ENCODE measurements at places on chromosomes 7 and 10. TPM values are rescaled to one million over a fixed set of nuclear protein-coding genes. Genes with fewer than 3 reads are reported as not detected.
A peak's percentile ranks its signal among the peaks of the same experiment; 100 is the strongest.

SPOCK2 gene
- 2.0 TPM for total RNA-seq

VIPR2 gene
- 10.9 TPM for total RNA-seq

MMD2 gene
- total RNA-seq: not detected

A1CF gene
- total RNA-seq: 18.5 TPM

DNA sequence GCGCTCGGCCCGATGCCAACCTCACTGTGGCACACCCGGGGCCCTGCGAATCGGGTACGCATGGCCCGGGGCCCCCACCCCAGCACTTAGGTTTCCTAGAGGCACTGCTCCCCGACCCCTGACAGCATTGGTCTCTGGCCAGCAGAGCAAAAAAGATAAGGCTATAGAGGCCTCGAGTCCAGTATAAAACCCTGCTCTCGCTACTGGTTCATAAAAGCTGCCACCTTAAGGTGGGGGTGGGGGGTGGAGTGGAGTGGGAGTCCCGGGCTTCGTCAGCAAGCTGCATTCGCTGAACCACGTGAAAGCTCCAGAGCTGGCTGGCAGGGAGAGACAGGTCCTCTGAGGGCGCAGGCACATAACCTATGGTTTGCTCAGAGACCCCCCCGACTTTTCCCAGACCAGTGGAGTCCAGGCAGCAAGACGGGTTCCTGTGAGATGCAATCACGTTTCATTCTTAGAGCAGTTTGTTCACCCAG is 1.3 kb downstream of the KAZALD1 start:
- no peak overlapping the region for H3K27ac ChIP-seq
- H3K36me3 ChIP-seq: no peaks in the 10 kb centered on the region
- DNase-seq: no peak
- H3K4me1 ChIP-seq: peaks cover 60% of the 10 kb centered on the region

- no peak overlapping the region for H3K4me3 ChIP-seq
- no peak overlapping the region for H3K27ac ChIP-seq
- no peaks in the 10 kb centered on the region for H3K4me1 ChIP-seq
- H3K36me3 ChIP-seq: no peaks in the 10 kb centered on the region
Observed at GRCh38 chr7:157076466-157076865, 62.3 kb upstream of the UBE3C start.

DNA sequence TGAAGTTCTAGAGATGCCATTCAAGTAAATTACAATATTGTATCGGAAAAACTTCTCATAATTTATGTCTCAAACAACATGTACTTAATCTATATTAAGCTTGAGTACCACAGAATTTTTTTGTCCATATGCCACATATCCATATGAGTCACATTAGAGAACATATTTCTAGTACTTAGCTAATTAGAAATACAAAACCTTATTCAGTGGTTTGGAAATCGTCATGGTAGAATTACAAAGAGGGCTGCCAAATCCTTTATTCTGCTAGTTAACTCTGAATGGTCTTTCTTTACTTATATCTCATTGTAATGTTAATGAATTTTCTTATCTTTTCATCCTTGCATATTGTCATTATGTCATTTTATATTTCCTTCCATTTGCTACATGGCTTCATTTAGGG is 9.0 kb upstream of the VIM start:
- H3K4me1 ChIP-seq: no peaks in the 10 kb centered on the region
- H3K36me3 ChIP-seq: no peaks in the 10 kb centered on the region
- no peaks in the 10 kb centered on the region for H3K27me3 ChIP-seq
- DNase-seq: no peak
- H3K27ac ChIP-seq: no peak overlapping the region

DNA sequence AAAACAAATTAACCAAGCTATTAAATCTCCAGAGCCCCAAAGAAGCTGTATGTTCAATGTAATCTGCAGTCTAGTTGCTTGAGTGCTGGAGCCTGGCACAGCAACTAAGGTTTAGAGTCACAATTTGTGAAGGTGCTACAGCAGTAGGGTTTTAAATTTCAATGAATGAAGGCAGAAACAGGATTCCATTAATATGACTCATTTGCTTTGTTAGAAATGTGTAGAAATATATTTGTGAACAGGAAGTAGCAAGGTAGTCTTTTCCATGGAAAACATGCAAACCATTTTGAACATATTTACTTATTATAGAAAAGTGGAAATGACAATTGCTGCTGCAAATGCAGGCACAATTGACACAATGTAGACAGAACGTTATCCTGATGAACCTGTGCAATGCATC is 149.0 kb upstream of the STEAP4 start:
- no peak for DNase-seq
- H3K27ac ChIP-seq: no peak overlapping the region
- H3K36me3 ChIP-seq: no peaks in the 10 kb centered on the region

DNA sequence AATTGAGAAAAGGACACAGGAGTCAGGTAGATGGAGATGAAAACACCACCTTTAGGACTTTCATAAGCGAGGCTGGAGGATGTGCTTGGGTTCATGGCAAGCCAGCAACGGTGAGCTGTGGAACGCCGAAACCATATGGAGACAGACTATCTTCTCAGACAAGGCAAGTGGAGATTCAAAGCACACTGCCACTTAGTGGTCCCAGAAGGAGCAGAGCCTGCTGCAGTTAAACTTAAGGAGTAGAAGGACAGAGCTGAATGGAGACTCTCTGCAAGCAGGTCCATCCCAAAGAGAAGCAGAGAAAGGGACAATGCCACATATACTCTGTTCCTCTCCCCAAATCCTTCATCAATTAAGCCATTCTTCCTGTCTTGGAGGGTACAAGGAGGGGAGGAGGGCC is 236.3 kb upstream of the HABP2 start:
- H3K4me3 ChIP-seq: no peak overlapping the region
- H3K4me1 ChIP-seq: no peaks in the 10 kb centered on the region

- no peaks in the 10 kb centered on the region for H3K36me3 ChIP-seq
- no peak overlapping the region for H3K27ac ChIP-seq
- H3K4me3 ChIP-seq: no peak overlapping the region
- DNase-seq: no peak
- H3K4me1 ChIP-seq: no peaks in the 10 kb centered on the region
Observed at GRCh38 chr10:30842894-30843293, 188.8 kb downstream of the ZNF438 start.

- no peaks in the 10 kb centered on the region for H3K36me3 ChIP-seq
- no peaks in the 10 kb centered on the region for H3K27me3 ChIP-seq
- peaks cover 16% of the 10 kb centered on the region for H3K4me1 ChIP-seq
- H3K27ac ChIP-seq: no peak overlapping the region
Observed at GRCh38 chr7:105715528-105715927, 134.2 kb upstream of the EFCAB10 start.

DNA sequence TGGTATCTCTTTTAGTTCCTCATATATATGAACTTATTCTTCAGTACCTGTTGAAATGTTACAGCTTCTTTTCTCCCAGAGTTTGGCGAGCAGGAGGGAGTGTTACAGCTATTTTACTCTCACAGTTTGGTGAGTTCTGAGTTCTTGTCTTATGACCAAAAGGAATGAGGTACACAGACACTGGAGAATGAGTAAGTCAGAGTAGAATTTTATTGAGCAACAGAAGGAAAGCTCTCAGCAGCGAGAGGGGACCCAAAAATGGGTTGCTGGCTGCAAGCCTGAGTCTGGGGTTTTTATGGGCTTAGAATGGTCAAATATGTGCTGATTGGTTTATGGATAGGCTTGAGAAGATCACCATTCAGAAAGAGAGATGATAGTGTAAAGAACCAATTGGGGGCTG is 175.2 kb downstream of the CDK14 start:
- no peaks in the 10 kb centered on the region for H3K36me3 ChIP-seq
- H3K27ac ChIP-seq: no peak overlapping the region

DNA sequence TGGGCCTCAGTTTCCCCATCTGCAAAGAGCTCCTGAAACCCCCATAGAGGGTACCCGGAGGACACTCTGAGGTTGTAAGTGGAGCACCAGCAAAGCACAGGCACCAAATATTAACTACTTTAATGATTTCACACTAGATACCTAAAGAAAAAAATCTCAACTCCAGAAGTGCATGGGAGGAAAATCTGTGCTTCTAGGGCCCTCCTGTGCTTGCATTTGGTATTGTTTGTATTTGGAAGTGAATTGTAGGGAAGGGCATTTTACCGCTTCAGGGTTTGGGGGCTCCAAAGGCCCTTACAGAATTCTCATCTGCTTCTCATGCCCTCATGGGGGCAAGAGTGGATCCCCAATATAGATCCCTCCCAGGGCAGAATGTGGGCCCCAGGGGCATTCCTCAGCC is 22.4 kb upstream of the DRGX start:
- DNase-seq: no peak
- H3K4me1 ChIP-seq: peaks cover 32% of the 10 kb centered on the region
- H3K27ac ChIP-seq: no peak overlapping the region

- no peak for DNase-seq
- no peak overlapping the region for H3K4me3 ChIP-seq
- no peaks in the 10 kb centered on the region for H3K4me1 ChIP-seq
- H3K27me3 ChIP-seq: no peaks in the 10 kb centered on the region
- peaks cover 9% of the 10 kb centered on the region for H3K36me3 ChIP-seq
- no peak overlapping the region for H3K27ac ChIP-seq
Observed at GRCh38 chr7:17339139-17339538, 40.7 kb downstream of the AHR start.

GRCh38 chr7:47266131-47266706 is 315.7 kb downstream of the TNS3 start:
- peak; percentile 65 for DNase-seq
- no peaks in the 10 kb centered on the region for H3K36me3 ChIP-seq
- peak overlapping the region; percentile 38 for H3K27ac ChIP-seq

DNA sequence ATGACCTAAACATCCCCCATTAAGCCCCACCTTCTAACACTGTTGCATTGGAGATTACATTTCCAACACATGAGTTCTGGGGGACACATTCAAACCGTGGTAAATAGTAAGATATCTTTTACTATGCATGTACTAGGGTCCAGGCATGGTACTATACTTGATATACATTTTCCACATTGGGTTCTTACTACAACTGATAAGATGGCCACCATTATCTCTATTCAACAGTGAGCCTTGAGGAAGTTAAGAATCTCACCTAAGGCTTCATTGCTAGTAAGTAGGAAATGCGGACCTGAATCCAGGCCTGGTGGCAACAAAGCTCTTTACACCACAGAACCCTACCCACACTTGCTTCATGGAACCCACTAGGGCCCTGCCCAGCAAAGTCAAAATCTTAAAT is 5.7 kb downstream of the PANK1 start:
- no peaks in the 10 kb centered on the region for H3K36me3 ChIP-seq
- no peak overlapping the region for H3K4me3 ChIP-seq
- H3K4me1 ChIP-seq: peaks cover 9% of the 10 kb centered on the region
- no peak overlapping the region for H3K27ac ChIP-seq
- H3K27me3 ChIP-seq: no peaks in the 10 kb centered on the region

DNA sequence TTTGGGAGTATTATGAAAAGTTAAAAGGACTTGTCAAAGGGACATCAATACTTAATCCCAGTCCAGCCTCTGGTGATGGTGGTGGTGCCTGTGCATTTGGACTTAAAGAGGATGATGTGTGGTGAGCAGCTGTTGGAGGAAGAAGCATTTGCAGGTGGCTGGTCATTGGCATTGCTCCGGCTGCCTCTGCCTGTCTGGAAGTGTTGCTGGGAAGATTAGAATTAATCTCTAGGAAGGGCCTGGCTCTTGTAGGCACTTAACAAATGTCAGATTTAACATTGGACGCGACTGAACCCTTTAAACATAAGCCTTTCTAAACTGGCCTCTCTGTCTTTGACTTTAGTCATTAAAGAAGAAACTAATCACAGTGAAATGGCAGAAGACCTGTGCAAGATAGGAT is 58.8 kb downstream of the FIGNL1 start:
- H3K27ac ChIP-seq: no peak overlapping the region
- H3K4me3 ChIP-seq: no peak overlapping the region
- DNase-seq: no peak
- H3K4me1 ChIP-seq: no peaks in the 10 kb centered on the region

DNA sequence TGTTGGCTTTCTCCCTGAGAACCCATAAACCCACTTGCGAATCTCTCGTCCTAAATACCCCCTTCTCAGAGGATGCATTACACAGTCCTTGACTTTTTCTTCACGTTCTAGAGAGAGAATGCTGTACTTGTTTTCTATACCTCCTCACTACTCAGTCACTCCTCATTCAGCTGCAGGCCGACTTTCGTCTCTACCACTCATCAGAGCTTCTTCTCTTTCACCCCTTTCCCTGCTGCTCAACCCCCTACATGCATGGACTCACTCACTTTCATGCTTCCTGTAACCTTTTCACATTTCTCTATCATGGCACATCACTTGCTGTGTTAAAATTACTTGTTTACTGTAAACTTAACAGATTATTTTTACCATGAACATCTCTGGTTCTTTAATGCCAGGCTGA is 19.8 kb downstream of the MDFIC start:
- no peaks in the 10 kb centered on the region for H3K27me3 ChIP-seq
- DNase-seq: no peak
- no peak overlapping the region for H3K27ac ChIP-seq
- no peak overlapping the region for H3K4me3 ChIP-seq

- no peak overlapping the region for H3K4me3 ChIP-seq
- no peaks in the 10 kb centered on the region for H3K4me1 ChIP-seq
- DNase-seq: no peak
- no peaks in the 10 kb centered on the region for H3K27me3 ChIP-seq
- no peaks in the 10 kb centered on the region for H3K36me3 ChIP-seq
Observed at GRCh38 chr7:131292141-131292905, 35.4 kb upstream of the MKLN1 start.

DNA sequence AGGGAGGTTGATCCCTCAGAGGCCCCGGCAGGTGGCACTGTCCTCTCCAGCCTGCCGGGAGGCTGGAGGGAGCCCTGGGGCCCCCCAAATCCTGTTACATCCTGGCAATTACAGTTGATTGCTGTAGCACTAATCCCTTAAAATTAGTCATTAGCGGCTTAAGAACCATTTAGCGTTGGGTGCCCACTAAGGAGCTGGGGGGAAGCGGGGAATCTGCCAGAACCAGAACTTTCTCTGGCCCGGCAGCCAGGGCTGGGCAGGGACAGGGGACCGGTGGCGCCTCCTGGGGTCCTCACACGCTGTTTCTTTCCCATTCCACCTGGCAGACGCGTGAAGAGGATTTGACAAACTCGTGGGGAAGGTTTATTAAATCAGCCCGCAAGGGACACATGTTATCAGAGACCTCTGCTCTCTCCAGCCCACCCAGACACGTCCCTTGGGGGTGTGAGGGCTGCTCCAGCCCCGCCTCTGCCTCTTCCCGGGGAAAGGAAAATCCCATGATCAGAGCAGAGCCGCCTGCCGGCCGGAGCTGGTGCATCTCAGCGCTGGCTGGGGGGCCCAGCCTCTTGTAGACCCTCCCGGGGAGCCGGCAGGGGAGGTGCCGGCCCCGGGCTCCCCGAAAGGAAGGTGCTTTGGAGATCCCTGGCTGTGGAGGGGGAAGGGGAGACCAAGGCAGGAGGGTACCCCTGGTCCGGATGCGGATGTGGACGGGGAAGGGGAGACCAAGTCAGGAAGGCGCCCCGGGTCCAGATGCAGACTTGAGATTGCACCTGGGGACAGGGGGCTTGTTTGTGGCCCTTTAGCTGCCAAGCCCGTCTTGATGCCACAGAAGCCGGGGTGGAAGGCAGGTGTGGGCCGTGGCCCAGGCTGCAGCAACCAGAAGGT is 142.7 kb downstream of the ELFN1 start:
- no peaks in the 10 kb centered on the region for H3K27me3 ChIP-seq
- no peak overlapping the region for H3K4me3 ChIP-seq
- H3K36me3 ChIP-seq: no peaks in the 10 kb centered on the region

- H3K27ac ChIP-seq: no peak overlapping the region
- H3K27me3 ChIP-seq: no peaks in the 10 kb centered on the region
- no peak for DNase-seq
- H3K4me1 ChIP-seq: peaks cover 11% of the 10 kb centered on the region
- no peak overlapping the region for H3K4me3 ChIP-seq
- H3K36me3 ChIP-seq: no peaks in the 10 kb centered on the region
Observed at GRCh38 chr10:60524541-60524940, 134.9 kb upstream of the ANK3 start.
